ELR (cell line): ENCODE measurements at places on chromosomes 4 and X.

- no peak for DNase-seq
These were observed 70.1 kb upstream of the TMLHE start for GRCh38 chrX:155682834-155683233.

GRCh38 chrX:153423652-153424051 lies 12.4 kb downstream of the ZFP92 start:
- DNase-seq = no peak

DNA sequence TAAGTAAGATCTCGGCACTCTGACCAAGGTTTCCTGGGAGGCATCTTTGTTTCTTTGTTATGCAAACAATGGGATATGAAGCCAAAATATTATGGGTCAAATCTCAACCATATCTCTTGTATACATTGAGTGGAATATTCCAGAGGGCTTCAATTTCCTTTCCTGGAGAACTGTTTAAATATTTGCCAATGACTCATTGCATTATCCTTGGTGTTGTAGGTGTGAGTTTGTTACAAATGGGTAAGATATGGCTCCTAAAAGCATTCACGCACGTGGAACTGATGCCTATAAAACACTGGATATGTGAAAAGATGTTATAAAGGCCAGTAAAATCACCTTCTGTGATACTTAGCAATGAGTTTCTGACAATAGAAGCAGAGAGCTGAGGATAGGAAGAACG lies 150.5 kb upstream of the WDR1 start:
- DNase-seq = no peak

DNA sequence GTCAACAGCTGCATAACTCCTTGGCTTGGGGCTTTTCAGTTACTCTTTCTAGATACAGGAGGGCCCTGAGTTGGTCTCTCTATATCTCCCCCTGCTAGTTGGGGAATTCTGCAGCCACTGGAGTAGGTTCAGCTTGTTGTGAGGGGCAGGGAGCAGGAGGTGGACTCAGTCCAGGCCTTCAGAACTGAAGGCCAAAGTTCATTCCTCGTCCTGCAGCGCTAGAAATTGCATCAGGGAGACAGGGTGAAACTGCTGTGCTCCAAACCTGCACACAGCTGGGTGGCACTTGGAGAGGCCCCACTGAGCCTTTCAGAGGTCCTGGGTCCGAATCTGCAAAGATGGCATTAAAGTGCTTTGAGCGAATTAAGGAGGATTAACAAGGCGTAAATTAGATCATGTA lies 24.9 kb upstream of the TRIM60 start:
- no peak for DNase-seq

DNA sequence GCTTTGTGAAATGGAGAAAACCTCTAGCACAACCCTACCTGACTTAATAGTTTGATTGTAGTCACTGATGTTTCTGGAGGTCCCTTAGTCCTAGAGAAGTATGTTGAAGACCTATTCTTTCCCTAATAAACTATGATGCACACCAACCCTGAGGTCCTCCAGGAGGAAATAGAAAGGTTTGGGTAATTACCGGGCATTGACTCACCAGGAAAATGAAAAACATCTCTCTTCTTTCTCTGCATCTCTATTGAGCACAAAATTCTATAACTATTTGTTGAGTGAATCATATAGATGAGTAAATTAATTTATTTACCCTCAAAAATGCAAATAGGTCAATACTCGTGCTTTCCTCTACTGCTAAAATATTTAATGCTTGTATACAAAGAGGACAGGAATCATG lies 582.4 kb upstream of the FAM241A start:
- peak; percentile 89 for DNase-seq

DNA sequence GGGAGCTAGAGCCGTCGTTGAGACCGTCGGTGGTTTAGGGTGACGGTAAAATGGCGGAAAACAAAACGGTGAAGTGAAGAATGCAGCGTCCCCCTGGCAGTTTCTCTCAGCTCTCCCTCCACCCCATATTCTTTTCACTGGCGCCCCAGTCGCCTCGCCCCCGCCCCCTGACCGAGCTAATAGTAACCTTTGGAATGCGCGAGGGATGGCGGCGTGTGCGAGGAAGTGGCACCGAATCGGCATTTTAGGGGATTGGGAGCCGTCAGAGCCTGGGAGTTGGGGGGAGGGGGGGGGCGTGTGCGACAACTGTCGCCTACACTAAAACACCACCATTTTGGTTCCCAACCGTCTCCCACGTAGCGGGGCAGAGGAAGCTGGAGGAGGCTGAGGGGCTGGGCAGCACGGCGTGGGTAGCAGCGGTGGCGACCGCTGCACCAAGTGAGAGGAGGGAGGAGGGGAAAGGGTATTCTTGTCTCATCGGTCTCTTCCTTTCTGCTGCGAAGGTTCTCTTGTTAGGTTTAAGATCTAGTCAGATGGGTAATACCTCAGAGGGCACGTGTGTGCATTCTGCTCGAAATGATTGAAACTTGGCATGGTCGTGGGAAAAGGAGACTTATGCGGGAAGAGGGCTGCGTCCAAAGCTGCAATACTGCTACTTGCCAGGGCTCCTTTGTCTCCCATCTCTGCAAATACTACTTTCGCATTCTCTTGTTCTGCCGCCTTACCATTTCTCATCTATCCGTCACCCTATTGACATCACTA lies 840 bp downstream of the ZNF711 start:
- DNase-seq = no peak

GRCh38 chrX:38438321-38438720 lies 85.9 kb downstream of the OTC start:
- no peak for DNase-seq

DNA sequence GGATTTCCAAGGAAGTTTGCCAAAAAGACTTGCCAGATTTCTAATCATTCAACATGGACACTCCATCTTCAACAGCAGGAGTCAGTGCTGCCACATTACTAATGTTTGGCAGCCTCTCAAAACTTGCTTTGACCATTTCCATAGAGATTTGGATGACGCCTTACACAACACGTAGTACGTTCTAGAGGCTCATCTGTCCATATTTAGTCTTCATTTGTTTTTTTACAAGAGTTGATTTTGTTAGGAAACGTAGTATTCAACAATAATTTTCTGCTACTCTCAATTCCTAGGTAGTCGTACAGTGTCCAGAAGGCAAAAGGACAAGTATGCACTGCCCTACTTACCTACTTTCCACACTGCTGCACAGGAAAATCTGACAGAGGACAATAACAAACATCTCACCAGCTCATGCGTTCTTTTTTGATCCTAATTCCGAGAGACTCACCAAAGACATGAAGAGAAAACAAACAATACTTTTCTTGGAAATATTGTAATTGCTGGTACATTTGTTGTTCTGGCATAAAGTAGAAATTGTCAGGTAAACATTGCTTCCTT lies 117.3 kb downstream of the SNCA start:
- DNase-seq = no peak

GRCh38 chr4:89312066-89312465 lies 4.5 kb upstream of the GPRIN3 start:
- no peak for DNase-seq

- peak; percentile 1 for DNase-seq
These were observed 350.9 kb downstream of the MID1IP1 start for GRCh38 chrX:39152106-39152649.

DNA sequence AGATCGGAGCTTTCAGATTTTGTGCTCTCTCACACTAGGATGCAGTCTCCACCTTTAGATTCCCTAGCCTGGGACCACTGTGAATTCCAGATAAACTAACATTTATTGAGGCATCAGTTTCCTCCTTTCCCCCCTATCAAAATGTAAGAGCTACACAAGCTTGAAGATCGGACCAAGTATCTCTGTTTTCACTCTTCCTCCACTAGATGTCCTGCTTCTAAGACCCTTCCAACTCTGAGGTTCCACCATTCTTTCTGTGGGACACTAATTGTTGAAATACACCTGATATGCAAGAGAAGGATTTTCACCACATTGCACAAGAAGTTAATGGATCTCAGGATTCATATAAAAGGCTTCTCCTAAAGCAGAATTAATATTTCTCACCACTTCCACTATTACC lies 43.0 kb upstream of the PHOX2B start:
- no peak for DNase-seq

GRCh38 chrX:18964901-18965300 lies 19.0 kb downstream of the PHKA2 start:
- no peak for DNase-seq

DNA sequence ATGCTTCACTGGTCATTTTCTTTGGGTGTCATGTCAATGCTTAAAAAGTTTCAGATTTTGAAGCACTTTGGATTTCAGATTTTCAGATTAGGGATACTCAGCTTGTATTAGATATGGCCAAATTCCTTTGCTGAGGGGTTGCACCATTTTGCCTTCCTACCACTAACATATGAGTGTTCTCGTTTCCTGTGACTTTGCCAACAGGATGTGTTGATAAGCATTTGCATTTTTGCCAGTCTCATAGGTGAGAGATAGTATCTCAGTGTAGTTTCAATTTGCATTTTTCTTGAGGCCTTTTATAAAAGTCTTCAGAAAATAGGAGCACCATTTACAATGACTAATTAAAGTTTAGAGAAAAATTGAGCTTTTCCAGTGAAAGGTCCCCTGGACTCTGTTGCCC lies 71.6 kb upstream of the CLCN4 start:
- DNase-seq = peak; percentile 15

GRCh38 chrX:51144828-51145442 lies 187.7 kb upstream of the NUDT10 start:
- DNase-seq = peak; percentile 10

GRCh38 chrX:38233891-38234667 lies 13.4 kb upstream of the SRPX start:
- peak; percentile 76 for DNase-seq

DNA sequence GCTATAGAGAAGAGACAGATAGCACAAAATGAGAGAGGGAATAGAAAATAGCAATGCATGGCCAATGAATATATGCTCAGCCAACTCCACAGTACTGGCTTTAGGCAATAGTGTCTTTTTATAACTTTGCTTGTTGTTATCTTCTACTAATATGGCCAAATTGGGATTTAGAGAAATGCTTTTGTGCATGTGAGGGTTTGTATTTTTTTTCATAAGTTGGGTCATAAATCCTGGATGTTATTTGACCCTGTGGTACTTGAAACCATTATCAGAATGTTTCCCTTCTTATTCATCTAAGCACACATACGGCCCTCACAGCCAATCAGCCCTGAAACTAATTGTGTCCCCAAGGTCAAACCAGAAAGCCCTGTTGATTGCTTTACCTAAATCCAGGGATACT lies 35.2 kb upstream of the LPAR4 start:
- DNase-seq = no peak

- DNase-seq = no peak
These were observed 222.6 kb upstream of the NDST3 start for GRCh38 chr4:117811731-117812130.

GRCh38 chr4:80790152-80790551 lies 240.4 kb upstream of the BMP3 start:
- DNase-seq = no peak

DNA sequence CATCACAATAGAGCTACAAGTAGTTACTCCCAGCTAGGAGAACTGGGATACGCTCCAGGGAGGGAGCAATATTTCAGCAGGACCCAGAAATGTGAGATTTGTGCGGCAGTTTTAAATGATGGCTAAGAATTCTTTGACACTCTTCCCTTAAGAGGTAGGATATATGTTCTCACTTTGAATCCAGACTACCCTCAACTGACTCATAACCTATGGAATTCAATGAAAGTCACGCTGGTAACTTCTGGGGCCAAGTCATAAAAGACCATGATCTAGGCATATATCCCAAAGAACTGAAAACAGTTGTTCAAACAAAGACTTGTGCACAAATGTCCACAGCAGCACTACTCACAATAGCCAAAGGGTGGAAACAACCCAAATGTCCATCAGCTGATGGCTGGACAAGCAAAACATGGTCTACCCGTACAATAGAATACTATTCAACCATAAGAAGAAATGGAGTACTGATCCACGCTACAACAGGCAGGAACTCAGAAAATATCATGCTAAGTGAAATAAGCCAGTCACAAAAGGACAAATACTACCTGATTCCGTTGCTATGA lies 10.5 kb downstream of the CD99L2 start:
- DNase-seq = peak; percentile 62

- DNase-seq = no peak
These were observed 321.7 kb downstream of the PCDH7 start for GRCh38 chr4:31041853-31042252.
